Mesendoderm (in vitro differentiated cells): ENCODE measurements at places on chromosomes 4 and X.
A peak's percentile ranks its signal among the peaks of the same experiment; 100 is the strongest.

DNA sequence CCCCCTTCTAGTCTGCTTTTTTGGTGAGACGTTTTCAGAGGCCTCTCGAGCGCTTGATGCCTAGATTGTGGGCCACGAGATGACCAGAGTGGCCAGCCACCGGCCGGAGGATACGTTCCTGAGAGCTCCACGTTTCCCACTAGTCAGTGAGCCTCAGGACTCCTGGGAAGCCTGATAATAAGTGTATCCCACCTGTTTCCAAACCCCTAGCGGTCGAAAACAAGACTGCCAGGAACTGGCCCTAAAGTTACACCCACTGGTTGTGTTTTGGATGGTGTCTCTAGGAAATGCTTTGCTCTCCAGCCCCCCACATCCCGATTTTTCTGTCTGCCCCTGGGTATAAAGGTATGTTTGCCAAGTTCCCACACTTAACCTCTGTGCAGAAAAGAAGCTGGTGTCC lies 4.6 kb upstream of the RS1 start:
- DNase-seq = peak; percentile 55

DNA sequence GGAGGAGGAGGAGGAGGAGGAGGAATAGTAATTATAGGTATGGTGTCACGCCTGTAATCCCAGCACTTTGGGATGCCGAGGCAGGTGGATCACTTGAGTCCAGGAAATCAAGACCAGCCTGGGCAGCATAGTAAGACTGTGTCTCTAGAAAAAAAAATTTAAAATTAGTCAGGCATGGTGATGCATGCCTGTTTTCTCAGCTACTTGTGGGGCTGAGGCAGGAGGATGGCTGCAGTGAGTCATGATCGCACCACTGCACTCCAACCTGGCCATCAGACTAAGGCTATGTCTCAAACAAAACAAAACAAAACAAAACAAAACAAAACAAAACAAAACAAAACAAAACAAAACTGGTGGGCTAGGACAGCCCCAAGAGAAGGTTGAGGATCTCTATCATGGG lies 3.0 kb downstream of the STARD8 start:
- no peak for DNase-seq

DNA sequence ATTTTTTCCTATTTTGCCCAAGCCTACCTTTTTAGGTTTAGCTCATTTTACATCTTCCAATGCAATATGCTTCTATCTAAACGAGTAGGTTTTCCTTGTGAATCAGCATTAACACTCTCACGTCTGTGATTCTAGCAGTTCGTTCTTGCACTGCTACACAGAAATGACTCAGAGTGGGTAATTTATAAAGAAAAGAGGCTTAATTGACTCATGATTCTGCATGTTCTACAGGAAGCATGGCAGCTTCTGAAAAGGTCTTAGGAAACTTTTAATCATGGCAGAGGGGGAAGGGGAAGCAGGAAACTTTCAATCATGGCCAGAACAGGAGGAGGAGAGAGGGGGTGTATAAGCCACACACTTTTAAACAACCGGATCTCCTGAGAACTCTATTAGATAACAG lies 44.9 kb downstream of the SPANXN1 start:
- DNase-seq = peak; percentile 0

DNA sequence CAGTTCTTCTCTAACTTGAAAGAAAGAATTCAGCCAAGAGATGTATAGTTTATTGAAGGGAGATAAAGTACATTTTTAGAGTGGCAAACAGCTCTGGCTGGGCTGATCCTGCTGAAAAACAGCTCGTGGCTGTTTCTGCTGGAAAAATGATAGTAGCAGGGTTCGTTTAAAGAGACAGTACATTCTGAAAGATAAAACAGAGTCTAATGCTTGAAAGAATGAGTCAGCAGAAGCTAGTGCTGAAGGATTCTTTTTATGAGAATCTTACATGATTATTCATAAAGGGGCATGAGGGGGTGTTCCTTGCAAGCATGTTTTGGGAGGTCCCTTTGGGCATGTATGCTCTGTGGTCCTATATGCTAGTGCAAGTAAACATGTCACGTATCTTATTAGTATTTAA lies 790.0 kb downstream of the PCDH18 start:
- no peak for DNase-seq

GRCh38 chrX:140432346-140433175 lies 72.3 kb downstream of the SOX3 start:
- DNase-seq = no peak

- peak; percentile 88 for DNase-seq
These were observed at the start of gene TMEM164 for GRCh38 chrX:110002300-110003166. TSS of gene TMEM164 (plus strand) at chrX:110003114. CDS start at chrX:110003775, 661 bp downstream.

GRCh38 chr4:76084542-76084941 lies 10.0 kb downstream of the ART3 start:
- DNase-seq = no peak

- DNase-seq = no peak
These were observed 73.0 kb downstream of the USP46 start for GRCh38 chr4:52586069-52586468.

DNA sequence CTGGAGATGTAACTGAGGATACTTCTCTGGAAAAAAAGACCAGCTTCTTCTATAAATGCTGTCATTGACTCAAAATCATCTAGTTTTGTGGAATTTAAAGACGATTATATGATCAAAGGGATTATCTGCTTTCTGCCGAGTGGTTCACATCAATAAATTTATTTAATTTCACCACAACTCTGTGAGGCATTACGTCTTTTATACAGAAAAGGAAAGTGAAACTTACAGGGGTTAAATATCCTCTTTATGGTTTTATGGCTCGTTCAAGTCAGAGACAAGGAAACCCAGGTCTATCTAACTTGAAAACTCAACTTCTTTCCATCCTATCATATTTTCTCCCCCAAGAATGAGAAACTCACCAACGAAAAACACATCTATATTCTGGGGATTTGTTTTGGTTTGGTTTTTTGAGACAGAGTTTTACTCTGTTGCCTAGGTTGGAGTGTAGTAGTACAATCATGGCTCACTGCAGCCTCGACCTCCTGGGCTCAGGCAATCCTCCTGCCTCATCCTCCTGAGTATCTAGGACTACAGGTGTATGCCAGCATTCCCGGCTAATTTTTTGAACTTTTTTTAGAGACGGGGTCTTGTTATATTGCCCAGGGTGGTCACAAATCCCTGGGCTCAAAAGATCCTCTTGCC lies 377.9 kb upstream of the EMCN start:
- DNase-seq = no peak

DNA sequence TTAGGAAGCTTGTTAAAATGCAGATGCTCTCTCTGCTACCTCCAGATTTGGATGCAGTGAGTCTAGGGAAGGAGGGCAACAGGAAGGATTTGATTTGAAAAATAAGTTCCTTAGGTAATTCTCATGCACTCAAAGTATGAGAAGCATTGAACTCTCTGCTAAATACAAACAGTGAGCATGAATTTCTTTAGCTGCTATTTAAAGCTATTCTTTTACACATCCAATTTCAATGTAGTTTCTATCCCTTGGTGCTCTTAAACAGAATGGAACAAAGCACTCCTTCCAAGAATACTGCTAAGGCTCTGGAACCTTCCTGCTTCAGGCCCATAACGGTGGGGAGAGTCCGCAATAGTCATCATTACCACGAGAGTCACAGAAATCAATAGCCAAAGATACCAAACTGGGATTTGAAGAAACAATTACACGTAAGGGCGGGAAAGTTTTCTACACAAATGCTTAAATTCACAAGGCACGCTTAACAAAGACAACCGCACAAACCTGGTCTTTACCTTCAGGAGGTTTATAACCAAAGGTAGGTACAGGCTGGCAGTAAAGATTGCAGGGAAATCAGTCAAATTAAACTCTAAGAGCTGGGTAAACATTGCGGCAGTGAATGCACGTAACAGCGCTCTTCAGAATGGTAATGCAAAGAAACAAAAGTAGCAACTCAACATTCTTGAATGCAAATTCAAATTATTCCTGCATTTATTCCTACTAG lies 123.2 kb upstream of the NAP1L5 start:
- no peak for DNase-seq

GRCh38 chr4:90198086-90198847 lies 71.1 kb downstream of the CCSER1 start:
- peak; percentile 70 for DNase-seq
